ENCODE measurements at places on chromosomes 2 and 18.

- DNase-seq, result peak; percentile 79
Measured at GRCh38 chr18:80033181-80034067, 810 bp upstream of the RBFA start.

- no peak for DNase-seq
Measured at GRCh38 chr2:170514140-170514539, 201.0 kb upstream of the SP5 start.

DNA sequence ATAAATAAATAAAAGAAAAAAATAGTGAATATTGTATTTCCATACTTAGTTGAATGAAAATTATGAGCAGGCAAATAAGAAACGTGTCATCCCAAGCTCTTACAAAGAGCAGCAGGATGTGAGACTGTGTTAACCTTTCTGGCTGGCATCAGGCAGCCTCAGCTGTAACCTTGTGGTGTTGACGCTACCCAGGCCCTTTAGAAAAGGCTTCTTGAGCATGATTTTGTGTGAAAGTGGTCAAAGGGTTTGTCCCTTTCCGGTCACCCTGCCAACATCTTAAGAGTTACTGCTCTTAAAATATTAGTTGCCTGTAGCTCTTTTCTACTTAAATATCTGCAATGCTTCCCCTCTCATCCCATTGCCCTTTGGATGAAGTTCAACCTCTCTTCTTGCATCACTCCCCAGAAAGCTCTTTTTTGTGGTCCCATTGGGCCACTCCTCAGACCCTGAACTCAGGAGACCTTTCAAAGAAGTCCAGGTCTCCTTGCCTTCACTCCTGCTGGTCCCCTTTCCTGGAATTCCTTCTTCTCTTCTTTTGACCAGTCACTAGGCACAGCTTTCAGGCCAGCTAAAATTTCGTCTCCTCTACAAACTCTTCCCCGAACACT, 35.0 kb downstream of the RHOB start:
- DNase-seq, result no peak

DNA sequence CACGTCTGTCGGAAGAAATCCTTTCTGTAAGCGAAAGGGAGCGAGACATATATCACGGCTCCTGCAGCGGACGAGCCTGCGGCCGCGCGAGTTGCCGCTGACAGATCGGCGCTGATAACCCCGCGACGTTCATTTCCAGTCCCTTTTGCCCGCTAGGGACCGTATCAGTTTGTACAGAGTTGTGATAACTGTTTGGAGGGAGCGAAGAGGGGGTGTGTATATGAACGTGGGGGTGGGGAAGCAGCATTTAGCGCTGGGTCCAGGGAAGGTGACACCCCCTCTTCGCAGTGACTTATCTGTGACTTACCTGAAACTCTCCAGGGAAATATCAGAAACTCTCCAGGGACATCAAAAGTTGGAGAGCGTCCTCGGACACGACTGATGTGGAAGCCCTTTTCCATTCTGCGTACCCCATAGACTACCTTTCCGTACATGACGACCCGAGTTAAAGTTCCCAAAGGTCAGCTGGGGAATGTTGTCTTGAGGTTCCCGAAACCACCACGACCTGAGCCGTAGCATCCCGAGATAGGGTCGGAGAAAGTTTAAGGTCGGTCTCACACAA, 948 bp upstream of the GATA6 start:
- DNase-seq, result peak; percentile 25

GRCh38 chr2:172288603-172289002, 138.8 kb upstream of the ITGA6 start:
- no peak for DNase-seq

DNA sequence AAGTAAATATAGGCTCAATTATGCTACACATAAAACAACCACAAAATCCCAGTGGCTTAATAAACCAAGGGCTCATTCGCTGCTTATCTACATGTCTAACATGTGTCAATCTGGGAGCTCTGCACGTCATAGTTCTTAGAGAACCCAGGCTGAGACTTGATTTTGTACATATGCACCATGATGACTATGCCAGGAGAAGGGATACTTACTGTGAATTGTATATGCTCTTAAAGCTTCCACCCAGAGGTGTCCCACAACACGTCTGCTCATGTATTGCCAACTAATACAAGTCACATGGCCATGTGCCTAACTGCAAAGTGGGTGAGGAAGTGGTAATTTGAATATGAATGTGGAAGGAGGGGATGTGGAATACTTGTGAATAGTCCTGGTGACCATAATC, 262.1 kb downstream of the CPS1 start:
- no peak for DNase-seq

GRCh38 chr2:238710787-238711186, 137.1 kb upstream of the TWIST2 start:
- DNase-seq, result no peak
